ENCODE measurements at places on chromosomes 5 and 9.

GRCh38 chr5:36581070-36581469, 25.3 kb upstream of the SLC1A3 start:
- no peak for DNase-seq

GRCh38 chr5:95986001-95986400, 24.4 kb upstream of the ELL2 start:
- no peak for DNase-seq

DNA sequence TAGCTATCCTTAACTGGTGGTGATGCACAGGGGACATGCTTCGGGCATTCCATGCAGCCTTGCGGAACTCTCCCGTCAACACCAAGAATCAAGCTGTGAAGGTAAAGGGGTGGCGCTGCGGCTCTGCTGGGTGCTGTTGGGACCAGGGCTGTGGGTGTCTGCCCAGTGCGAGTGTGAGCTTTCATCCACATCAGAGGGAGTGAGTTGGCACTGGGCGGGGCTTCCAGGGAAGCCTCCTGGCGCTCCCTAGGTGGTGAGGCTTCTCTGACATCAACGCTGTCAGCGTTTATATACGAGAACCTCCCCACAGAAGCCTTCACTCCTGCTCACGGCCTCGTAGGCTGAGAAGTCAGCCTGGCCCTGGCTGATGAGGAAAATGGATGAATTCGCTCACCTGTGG, 11.7 kb downstream of the ARPC5L start:
- no peak for DNase-seq

DNA sequence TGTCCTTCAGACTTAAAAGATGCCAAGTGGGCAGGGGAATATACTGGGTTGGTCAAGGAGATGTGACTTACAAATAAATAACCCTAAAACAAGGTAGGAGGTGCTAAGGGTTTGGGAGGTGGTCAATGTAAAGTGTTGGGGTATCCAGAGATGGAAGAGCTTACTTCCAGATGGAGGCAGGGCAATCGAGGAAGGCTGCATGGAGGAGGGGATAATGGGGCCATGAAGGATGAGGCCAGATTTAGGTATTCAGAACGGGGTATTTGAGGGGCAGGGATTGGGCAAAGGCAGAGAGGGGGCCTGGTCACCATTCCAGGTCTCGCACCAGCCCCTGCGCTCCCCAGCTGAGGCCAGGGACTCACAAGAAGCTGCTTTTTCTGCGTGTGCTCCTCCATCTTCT, 57.9 kb upstream of the FBXW11 start:
- DNase-seq = no peak

- DNase-seq = no peak
Measured at GRCh38 chr5:107516452-107517184, 154.1 kb downstream of the EFNA5 start.

DNA sequence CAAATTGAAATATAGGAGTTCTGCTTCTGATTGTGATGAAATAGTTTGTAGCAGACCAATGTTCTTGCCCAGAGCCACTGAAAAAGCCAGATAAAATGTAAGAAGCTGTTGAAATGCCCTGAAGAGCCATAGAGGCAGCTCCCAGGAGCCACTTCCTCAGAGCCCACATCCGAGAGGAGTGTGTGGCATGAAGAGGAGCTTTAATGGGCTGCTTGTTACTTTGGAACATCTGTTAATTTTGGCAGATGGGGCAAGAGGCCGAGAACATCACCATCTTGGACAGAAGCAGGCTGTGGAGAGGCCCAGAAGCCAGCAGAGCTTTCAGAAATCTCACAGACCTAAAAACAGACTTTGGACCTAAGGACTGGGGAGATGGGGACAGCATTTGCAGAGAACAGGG, 370.8 kb downstream of the GADD45G start:
- no peak for DNase-seq

- no peak for DNase-seq
Measured at GRCh38 chr5:61268871-61269270, 63.2 kb upstream of the ZSWIM6 start.

GRCh38 chr5:56329652-56330051, 96.5 kb upstream of the ANKRD55 start:
- no peak for DNase-seq

- peak; percentile 33 for DNase-seq
Measured at GRCh38 chr5:112174959-112175594, 244.0 kb downstream of the EPB41L4A start.

DNA sequence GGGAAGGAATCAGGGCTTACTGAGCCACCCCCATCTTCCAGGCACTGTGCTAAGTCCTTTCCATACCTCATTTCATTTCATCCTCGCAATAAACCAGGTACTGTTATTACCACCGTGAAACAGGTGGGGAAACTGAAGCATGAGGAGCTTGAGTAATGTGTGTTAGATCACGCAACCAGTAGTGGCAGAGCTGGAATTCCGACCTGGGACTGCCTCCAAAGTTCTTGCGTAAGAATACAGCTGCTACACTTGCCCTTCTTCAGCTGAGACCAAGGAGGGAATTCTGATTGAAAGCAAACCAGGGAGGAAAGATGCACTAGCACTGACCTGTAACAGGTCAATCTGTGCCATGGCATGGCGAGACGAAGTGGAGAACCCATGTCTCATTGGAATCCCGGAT, 113.4 kb upstream of the MSX2 start:
- DNase-seq = no peak

DNA sequence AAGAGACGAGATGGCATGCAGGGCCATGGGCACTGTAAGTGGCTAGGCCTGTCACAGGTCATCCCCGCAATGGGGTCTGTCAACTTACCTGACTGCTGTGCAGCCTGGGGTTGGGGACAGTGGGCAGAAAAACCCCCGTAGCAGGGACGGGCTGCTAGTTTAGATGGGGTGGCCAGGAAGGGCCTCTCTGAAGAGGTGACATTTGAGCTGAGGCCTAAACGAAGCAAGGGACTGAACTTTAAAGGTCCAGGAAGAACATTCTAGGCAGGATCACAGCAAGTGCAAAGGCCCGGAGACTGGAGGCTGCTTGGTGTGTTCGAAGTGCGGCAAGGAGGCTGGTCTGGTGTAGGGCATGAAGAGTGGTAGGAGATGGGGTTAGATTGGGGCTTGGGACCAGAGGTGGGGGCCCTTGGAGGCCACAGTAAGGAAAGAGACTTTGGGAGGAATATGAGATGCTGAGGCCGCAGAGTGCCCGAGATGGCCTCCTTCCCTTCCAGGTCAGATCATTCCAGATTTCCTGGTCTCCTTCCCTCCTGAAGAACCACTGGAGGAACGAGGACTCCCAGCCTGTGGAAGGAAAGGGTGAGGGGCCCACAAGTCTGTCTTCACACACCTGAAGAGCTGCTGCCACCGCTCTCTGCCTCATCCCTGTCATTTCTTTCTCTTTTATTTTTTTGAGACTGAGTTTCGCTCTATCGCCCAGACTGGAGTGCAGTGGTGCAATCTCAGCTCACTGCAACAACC, 37.9 kb upstream of the SH3PXD2B start:
- DNase-seq = no peak

- no peak for DNase-seq
Measured at GRCh38 chr9:36194326-36195000, 3.7 kb downstream of the CLTA start.

- no peak for DNase-seq
Measured at GRCh38 chr5:9182899-9183695, 362.8 kb downstream of the SEMA5A start.

- peak; percentile 29 for DNase-seq
Measured at GRCh38 chr5:81187885-81188284, 45.2 kb upstream of the CKMT2 start.

GRCh38 chr5:112192866-112193265, 226.2 kb downstream of the EPB41L4A start:
- no peak for DNase-seq

DNA sequence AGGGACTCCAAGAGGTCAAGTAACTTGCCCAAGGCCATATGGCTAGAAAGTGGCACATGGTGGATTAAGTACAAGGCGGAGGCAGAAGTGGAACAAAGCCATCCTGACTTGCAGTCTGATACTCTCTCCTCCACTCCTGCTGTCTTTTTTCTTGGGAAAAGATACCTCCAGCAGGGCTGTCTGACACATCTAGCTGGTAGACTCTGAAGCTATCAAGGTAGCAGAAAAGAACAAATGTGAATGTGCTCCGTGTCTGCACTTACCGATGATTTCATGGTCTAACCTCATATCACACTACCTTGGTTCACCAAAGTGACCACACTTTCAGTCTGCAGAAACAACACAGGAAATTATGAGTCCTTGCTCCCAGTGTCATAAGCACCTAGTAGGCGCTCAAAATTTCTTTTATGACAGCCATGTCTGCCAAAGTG, 284.8 kb downstream of the CRB2 start:
- peak; percentile 67 for DNase-seq

GRCh38 chr9:136385015-136385414, 11.5 kb upstream of the CARD9 start:
- DNase-seq = no peak

DNA sequence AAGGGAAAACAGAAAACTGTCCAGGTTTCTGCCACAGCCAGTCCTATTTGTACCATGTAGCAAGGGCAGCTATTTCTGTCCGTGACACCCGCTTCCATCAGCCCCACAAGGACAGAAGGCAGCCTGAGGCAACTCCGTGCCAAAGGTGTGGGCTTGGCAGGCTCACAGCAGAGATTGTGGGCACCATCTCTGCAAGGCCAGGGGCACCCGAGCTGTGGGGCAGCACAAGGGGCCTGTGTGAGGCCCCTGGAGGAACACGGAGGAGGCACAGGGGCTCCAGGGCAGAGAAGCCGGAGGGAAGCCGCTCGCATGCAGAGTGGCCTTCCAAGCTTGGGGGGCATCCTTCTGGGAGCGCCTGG, 43.5 kb downstream of the COL23A1 start:
- DNase-seq = no peak

- no peak for DNase-seq
Measured at GRCh38 chr5:137264573-137264972, 234.6 kb downstream of the SPOCK1 start.

DNA sequence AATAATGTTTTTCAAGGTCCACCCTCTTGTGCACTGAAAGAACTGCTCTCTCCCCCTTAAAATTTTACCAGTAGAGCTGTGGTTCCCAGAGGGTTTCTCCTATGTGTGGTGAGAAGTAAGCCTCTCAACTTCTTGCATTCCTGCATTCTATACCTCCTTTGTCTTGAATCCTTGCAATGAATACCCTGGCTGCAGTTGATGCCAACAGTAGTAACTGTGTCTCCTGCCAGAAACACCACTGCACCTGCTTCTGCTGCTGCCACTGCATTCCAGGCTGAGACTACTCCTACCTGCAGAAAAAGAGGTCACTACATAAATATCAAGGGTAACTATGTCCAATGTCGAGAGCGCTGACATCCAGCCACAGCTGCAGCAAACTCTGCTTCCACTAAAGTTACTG, 203.7 kb downstream of the TMEM167A start:
- no peak for DNase-seq

- no peak for DNase-seq
Measured at GRCh38 chr5:173714551-173715428, 98.3 kb upstream of the BOD1 start.

- DNase-seq = no peak
Measured at GRCh38 chr5:72525816-72526215, 18.6 kb upstream of the ZNF366 start.

DNA sequence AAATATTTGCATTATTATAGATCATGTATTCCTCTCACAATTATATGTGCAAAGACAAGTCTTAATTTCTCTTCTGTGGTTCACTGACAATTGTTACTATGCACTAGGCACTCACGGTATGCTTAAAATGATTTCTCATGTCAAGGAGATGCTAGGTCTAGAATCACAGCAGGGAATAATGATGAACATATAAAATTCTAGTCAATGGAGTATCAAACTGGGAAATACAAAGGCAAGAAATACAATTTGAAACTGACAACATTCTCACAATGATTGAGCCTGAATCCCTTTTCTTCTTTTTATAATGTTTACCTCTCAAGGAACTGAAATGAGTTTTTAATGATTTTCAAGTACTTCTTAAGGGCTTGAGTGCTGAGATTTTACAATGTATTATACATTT, 302.3 kb upstream of the GRAMD2B start:
- DNase-seq = no peak

DNA sequence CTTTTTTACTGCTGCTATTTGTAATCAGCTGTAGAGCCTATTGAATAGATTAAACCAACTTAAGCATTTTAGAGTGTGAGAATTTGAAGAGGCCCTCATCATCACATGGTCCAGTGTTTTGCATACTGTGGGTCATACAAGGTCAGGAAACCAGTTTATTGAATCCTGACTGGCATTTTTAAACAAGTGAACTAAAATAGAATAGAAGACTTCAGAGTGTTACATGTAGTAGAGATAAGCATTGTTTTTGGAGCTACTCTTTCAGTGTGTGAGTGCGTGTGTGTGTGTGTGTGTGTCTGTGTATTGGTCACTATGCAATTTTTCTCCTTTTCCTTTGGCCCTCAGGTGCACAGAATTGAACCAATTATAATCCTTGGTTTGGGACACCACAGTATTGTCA, 114.4 kb downstream of the SLC28A3 start:
- DNase-seq = no peak

DNA sequence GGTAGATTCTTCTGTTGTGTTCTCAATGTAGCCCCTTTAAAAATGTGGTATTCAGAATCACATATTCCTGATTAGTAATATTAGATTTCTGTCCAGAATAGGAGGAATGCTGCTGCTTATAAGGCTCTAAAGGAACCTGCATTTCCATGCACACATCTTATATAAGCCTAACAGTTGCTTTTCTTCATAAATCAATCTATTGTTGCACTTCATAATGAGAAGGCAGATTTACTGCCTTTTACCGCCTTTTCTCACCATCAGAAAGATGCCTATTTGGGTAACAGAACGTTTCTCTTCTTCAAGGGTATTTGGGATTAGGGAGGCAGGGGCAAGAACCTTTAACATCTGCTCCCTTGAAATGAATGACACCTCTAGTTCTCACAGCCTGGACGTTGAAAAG, 243.4 kb downstream of the MLLT3 start:
- peak; percentile 41 for DNase-seq

DNA sequence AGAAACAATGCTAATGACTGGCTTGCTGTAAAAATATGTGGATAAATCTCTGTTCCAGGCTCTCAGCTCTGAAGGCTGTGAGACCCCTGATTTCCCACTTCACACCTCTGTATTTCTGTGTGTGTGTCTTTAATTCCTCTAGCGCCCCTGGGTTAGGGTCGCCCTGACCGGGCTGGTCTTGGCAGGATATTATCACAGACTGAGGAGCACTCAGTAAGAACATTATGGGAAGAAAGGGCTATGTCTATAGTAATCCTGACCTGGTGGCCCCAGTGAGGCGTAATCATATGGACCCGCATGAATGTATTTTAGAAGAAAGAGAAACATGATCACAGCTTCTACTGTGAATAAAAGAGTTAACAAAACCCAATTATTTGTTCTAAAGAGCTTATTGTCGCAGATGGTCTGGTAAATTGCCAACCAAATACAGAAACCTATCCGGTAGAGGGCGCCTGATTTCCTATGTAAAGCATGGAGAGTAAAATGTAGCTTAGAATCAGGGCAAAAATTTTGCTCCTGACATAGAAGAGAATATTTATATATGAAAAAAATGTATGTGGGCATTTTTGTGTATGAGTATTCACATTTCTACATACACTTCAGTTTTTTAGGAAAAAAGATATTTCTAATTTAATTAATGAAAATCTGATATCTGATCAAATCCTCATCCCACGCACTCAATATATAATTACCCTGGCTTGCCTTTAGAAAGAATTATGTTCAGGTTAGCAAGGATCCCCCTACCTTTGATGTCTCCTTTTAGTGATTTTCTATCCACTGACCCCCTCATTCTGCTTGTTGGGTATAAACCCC, 5.8 kb upstream of the IFNA1 start:
- DNase-seq = no peak
